8988T (cell line): ENCODE measurements at places on chromosomes 4 and X.

DNA sequence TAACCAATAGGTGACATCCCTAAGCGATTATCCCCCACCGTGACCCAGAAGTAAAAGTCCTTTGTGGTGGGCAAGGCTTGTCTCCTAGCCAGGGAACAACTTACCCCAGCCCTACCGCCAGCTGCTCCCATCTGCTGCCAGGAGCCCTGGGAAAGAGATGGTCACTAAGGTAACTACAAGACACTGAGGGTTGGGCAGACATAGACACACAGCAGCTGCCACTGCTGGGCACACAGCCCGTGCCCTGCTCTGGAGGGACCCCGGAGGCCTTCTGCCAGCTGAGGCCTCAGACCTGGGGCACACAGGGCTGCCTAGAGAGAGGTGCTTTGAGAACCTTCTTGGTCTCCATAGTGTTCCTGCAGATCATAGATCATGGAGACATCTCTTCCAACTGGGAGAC, 53.0 kb upstream of the PROM1 start:
- no peak for DNase-seq

DNA sequence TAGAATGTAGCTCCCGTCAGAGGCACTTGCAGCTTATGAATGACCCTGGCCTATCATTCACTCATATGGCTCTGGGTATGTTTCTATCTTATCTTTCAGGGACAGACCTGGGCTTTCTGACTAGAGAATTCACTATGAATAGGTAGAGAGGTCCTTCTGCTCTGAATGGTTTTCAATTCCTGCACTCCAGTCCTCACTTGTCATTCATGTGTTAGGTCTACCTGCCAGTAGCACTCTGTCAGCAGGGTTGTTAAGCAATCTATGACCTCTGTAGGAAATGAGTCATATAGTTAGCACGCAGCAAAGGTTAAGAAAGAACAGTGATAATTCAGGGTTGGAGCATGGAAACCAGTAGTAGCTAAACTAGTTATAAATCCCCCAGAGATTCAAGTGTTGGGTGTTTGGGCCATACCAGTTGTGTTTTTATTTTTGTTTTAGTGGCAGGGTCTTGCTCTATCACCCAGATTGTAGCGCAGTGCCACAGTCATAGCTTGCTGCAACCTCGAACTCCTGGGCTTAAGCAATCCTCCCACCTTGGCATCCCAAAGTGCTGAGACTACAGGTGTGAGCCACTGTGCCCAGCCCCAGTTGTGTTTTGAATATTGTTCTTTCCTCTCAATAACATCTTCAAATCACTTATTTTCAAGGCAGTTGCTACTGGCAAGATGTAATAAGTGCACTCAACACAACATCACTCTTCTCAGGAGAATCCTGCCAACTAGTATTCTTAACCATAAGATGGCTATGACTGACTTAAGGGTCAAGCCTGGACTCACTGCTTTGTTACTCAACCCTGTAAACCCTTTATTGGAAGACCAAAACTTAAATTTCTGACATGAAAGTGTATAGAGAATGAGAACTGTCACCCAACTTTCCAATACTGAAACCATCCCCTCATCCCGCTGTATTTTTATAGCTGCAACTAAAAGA, 25.1 kb downstream of the ARL13A start:
- peak; percentile 18 for DNase-seq

- DNase-seq: no peak
These were observed 1.7 kb downstream of the PDGFRA start for GRCh38 chr4:54230484-54231418.

- DNase-seq: no peak
These were observed 499 bp upstream of the NFXL1 start for GRCh38 chr4:47914926-47915237.

DNA sequence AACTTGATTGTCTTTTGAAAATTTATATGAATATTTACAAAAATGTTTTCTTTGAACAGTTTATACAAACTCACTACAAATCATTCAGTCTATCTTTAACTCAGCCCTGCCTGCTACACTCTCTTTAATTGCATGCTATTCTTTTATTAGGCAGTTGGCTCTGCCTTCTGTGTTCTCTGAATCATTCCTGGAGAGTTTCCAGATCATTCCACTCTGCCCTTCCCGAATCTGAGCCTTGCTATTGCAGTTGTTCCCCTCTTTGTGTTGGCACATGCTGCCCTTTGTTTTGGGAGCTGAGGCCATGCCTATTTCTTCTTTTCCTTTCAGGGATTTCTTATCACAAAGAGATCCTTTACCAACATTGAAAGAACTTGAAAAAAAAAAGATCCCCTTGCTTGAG, 8.7 kb upstream of the TECRL start:
- DNase-seq: no peak

DNA sequence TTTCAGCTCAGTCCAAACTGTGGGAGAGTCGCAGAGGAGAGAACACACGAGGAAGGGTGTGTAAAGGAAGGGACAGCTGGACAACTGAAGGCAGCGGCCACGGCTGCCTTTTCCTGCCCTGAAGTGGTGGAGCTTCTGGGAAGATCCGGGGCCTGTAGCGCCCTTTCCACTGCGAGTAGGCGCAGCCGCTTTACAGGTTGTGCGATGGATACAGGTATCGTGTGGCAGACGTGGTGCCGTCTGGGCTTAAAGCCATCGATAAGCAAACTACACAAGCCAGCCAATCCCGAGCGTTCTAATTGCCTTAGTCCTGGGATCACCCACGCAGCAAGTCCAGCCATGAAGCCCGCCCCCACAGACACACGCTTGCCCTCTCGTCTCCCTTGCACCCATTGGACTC, 15.4 kb downstream of the NKX6-1 start:
- no peak for DNase-seq

DNA sequence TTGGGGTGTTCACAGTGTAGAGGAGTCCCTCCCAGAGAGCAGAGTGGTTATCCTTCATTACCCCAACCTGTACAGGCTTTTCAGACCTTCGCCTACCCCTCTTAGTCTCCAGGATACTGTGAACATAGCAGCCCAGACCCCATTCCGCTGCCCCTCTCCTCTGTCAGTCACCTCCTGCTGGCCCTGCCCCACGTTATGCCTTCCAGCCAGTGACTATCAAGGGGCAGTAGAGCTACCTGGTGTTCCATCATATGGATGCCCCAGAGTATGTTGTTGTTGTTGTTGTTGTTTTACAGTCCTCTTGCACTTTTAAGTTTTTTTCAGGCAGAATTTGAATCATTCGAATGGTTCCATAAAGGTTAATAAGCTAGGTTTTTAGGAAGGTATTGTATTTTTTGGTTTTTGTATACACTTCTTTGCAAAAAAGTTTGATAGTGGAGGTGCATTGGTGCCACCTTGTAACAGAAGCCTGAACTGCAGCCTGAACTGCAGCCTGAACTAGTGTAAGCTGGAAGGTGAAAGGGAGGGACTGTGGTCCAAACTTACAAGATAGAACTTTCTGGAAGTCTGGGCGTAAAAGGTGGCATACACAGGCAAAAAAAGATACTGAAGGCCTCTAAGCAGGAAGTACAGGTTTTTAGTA, 101.4 kb upstream of the RAB40AL start:
- no peak for DNase-seq

DNA sequence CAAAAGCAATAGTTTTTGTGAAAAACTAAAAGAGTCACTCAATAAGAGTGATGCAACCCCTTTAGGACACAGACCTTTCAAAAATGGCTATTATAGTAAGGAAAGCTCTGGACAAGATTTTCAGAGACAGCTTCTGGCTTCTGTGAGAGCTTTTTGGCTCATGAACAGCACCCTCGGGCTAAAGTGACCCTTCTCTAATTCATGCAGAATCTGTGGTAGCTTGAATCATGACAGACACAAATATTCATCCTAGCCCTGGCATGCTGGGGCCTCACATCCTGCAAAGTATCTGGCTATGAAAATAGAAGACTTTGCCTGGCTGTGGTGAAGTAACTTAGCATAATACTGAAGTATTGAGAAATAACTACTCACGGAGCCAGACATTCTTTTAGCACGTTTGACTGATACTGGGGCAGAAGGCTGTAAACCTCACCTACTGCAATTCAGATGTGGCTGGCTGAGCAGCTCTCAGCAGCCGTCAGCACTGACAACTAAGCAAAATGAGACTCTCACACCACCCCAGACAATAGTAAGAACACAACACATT, 327.3 kb downstream of the MAPK10 start:
- DNase-seq: no peak

- DNase-seq: no peak
These were observed 152.0 kb upstream of the USP9X start for GRCh38 chrX:40933132-40933705.

DNA sequence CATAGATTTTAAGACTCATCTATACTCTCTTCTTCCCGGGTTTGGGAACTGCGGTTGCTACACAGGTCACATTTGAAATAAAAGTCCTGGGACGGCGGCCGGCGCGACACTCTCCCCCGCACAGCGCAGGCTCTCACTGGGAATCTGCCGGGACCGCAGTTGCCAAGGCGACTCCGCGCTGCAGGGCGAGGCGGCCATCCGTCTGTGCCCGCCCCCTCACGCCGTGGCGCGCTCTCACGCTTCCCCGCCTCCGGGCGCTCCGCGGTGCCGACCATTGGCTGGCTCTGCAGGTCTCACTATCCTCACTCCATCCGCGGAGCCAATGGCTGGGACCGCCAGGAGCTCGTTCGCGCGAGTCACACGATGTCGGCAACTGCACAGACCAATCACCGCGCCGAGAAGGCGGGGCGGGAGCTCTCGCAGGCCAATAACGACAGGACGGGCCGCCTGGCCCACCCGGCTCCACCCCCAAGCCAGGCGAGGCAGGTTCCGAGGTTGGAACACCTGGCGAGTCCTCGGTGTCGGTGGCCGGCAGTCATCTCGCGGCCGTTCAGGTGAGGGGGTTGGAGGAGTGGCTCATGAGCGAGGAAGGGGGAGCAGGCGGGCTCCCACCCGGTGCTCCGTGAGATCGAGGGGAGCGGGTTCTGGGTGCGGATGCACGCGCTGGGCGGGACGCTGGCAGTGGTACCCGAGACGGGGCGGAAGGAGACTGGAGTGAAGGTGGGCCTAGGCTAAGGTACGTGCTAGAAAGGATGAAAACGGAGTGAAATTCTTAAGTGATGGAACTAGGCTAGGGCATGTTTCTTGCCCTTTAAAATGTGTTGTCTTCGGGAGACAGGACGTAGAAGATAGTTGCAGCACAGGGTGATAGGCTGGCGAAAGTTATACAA, at the start of gene MSMO1:
Gene MSMO1 (plus strand): TSS at position 459 of the 890 bp plus-strand sequence. CDS start 5,702 bp downstream, outside the sequence.
- peak; percentile 39 for DNase-seq

GRCh38 chr4:70734971-70735370, 13.2 kb downstream of the RUFY3 start:
- no peak for DNase-seq
